ENCODE measurements at places on chromosomes 6 and 20.
A peak's percentile ranks its signal among the peaks of the same experiment; 100 is the strongest.

DNA sequence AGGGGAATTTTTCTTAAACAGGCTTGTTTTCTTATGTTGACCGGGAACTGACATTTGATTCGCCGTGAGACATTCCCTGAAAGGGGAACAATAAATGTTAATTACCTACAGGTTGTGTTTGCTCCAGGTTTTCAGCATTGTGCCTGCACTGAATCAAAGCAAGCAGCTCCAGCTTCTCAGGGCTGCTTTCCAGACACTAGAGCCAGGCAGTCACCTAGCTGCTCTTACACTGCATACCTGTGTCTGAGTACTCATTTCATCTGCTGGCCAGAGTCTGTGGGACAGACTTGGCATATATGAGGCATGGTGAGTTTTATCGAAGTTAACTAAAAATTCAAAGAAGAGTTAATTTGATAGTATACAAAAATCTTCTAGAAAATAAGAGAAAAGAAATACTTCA, 951.8 kb upstream of the MAP3K7 start:
- no peak for DNase-seq

- peak; percentile 20 for DNase-seq
Measured at GRCh38 chr6:116254297-116255056, 602 bp upstream of the TSPYL4 start.

GRCh38 chr6:168319279-168320111, at the start of gene DACT2:
Gene DACT2 (minus strand): TSS chr6:168319777. CDS start chr6:168319633, 144 bp downstream.
- DNase-seq, result no peak

GRCh38 chr6:35061102-35061615, 80.0 kb downstream of the TCP11 start:
- DNase-seq, result no peak

DNA sequence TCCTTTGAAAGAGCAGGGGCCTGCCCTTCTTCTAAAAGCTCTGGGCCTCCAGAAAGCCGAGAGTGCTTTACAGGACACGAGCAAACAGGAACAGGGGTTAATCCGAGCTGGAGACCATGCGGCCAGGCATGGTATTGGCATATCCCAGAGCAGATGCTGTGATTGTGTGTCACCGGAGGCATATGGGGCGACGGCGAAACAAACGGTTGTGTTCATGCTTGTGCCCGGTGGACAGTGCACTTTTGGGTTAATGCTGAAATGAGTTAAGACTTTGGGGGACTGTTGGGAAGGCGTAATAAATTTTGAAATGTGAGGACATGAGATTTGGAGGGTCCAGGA, 1088.7 kb upstream of the DEFB115 start:
- DNase-seq, result no peak

DNA sequence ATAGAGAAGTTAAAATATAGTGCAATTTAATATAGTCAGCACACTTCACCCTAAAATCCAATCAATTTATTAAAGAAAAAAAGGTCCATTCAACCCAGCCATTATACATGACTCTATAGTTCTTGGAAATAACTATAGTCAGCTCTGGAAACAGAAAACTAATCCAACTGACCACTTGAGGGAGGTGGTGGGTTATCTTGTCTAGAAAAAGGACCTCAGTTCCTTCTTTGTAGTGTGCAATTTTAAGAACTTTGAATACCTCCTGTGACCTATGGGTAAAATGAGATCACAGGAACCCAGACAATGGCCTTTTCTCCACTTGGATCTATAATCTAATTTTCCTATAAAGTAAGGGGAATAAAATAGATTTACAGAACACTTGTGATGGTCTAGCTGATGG, 163.6 kb upstream of the CENPW start:
- DNase-seq, result peak; percentile 17

DNA sequence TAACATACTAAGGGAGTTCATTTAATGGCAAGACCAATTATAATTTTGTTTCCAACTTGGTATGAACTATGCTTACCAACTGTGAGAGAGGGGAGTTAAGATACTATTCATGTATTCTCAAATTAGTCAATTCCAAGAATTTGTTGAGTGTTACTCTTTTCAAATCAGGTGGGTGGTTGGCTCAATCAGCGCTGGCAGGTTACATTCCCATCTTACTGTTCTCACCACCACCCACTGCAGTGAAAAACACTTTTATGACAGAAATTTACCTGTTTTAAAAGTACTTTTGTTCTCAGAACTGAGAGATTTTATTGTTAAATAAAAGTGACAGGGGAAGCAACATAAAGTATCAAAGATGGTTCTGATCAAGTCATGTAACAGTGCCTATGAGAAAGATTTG, 642.0 kb downstream of the PRKN start:
- no peak for DNase-seq

GRCh38 chr6:46048646-46049297, 33.1 kb upstream of the CLIC5 start:
- no peak for DNase-seq

- no peak for DNase-seq
Measured at GRCh38 chr20:58838174-58838573, 12.5 kb downstream of the GNAS-AS1 start.

GRCh38 chr20:56554869-56555268, 21.8 kb downstream of the FAM209B start:
- peak; percentile 97 for DNase-seq

- no peak for DNase-seq
Measured at GRCh38 chr6:148242180-148242579, 100.5 kb upstream of the SASH1 start.

- peak; percentile 51 for DNase-seq
Measured at GRCh38 chr20:36854348-36855240, 21.3 kb upstream of the TLDC2 start.

DNA sequence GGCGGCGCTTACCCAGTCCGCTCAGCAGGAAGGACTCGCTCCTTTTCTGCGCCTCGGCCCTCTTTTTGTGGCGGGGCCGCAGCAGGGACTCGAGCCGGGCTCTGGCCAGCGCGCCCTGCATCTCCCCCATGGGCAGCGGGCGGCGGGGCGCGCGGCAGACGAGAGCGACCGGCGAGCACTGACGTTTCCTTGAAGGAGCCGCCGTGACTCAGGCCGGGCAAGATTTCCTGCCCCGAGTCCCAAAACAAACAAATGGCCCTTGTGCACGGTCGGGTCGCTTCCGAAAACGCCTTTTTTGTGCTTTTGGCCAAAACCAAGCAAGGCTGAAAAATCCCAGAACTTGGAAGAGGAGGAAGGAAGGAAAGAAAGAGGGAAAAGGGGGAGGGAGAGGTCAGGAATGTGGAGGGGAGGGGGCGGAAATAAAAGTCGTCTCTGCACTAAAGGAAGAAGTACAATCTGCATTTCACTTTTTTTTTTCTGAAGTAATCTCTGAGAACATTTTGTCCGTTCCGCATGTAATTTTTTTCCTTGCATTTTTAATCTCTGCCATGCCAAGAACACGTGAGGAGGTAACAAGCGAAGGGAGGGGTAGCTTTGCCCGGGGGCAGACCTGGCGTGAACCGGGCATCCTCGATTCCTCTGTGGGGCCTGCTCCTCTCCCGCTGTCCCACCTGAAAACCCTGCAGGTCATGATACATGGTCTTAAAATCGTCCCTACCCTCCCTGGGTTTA, 123.3 kb upstream of the SLC2A12 start:
- peak; percentile 93 for DNase-seq

DNA sequence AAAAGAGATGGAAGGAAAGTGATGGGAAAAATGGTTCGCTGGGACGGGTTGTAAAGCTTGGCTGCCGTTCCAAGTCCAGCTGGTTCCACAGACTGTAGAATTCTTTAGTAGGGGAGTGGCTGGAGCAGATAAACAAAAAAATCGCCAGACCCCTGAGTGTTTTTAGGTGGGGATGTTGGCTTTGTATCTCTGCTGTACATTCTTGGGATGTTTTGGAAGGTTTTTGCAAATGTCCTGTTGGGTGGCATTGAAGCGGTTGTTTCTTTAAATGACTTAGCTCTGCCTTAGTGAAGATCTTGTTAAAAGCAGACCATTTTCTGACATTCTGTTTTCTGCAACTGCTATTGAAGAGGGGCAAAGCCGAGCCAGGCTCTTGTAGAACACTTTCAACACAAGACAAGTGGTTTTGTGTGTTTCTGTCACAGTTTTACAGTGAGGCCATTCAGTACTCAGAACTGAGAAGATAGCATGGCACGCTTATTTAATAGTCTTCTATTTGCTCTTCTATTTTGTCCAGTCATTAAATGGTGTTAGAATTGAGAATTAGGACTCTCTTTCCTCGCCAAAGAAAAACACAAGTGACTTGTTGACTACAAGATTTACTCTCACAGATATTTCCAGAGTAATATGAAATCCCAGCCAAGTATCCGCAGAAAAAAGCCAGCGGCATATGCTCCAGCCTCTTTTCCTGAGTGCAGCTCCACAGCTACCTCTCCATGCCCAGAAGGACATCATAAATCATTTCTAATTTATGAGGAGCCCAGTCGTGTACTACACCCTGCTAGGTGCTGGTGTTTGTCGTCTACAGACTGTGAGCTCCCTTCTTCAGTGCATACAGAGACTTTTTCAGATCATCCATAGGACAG, 65.8 kb downstream of the PHACTR2 start:
- DNase-seq, result no peak

- DNase-seq, result peak; percentile 55
Measured at GRCh38 chr6:134420614-134421181, 102.8 kb upstream of the SGK1 start.

DNA sequence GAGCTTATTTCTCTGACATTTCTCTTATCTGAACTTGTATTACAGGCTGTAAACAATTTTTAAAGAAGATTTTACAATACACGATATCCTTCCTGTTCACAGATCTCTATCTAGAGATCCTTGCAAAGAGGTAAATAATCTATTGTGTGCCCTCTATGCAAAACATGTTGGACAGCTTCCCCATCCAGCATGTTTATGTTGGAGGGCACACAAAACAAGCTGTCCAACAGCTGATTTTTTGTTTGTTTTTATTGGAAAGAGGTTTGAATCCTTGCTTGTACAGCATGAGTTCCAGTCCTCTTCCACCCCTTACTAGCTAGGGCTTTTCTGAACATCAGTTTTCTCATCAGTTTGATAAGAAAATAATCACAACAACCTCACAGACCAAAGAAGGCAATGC, 62.3 kb upstream of the SYNDIG1 start:
- DNase-seq, result peak; percentile 15

DNA sequence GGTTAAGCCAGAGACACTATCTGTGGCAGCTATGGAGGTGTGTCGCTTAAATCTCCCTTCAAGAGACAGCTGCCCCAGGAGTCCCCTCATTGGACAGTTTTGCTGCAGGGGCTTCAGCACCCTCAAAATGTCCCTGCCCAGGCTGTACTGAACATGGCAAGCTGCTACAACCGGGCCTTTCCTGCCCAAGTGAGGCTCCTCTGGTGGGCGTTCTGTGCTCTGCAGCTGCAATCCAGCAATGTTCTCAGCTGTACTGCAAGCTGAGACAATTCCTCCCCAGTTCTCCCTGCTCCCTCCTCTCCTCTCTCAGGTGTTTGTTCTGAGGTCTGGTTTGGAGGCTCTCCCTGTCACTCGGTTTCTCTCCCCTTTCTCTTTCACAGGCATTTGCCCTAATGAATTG, 190.8 kb upstream of the LAMP5 start:
- no peak for DNase-seq

DNA sequence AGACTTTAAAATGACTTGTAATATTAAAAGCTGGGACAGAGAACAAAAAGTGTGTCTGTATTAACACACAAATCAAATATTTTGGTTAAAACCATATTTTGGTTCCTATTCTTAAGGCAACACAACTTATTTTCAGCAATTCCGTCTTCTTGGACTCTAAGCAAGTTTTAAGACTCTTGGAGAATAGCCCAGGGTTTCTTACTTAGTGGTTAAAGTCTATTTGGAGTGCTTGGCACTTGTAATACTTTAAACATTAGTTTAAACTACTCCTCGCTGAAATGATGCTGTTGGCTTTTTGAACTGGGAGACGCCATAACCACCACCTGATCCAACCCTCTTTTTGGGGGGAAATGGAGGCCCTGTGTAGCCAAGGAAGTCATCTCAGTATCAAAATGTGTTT, 109.7 kb upstream of the GMDS start:
- no peak for DNase-seq

GRCh38 chr20:25508083-25508770, 77.1 kb downstream of the NINL start:
- DNase-seq, result peak; percentile 51

DNA sequence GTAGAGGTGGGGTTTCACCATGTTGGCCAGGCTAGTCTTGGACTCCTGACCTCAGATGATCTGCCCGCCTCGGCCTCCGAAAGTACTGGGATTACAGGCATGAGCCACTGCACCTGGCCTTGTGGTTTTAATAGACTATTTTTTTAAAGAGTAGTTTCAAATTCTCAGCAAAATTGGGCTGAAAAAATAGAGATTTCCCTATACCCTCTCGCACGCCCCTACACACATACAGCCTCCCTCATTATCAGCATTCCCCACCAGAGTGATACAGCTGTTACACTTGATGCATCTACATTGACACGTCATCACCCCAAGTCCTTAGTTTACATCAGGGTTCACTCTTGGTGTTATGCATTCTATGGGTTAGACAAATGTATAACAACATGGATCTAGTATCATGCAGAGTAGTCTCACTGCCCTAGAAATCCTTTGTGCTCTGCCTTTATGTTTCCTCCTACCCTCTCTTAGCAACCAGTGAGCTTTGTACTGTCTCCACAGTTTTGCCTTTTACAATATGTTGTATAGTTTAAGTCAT, 103.6 kb downstream of the CDYL start:
- DNase-seq, result no peak

- no peak for DNase-seq
Measured at GRCh38 chr6:170137176-170137891, 153.5 kb downstream of the DLL1 start.

- DNase-seq, result no peak
Measured at GRCh38 chr6:170293341-170294231, 2.7 kb upstream of the DLL1 start.

DNA sequence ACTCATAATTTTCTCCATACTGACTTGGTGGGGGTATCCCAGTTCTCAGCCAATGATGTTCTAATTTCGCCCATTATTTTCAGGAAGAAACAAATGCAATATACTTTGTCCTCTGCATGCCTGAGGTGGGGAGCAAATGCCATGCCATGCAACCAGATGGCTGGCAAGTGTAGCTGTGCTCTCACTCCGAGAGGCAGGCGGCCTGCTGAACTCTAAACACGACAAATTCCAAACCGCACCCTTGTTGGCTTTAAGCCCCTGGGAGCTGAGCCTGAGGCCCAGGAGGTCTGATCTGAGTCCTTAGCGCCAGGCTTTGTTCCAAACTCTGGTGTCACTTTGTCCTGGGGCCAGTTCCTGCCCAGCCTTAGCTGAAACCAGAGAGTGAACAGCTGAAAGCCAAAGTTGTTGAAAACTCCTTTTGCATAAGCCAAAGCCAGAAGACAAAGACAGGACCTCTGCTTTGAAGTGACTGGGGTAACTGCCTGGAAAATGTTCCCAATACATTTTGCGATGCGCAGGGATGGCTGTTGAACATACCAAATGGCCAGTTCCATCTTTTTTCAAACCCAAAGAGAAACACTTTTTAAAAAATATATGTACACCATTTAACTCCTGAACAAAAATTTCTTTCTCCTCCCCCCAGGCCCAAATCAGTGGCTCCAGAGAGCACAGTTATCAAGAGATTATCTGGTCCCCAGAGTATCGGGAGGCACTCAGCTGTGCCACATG, 46.2 kb downstream of the TTI1 start:
- no peak for DNase-seq

- peak; percentile 35 for DNase-seq
Measured at GRCh38 chr6:151041686-151042085, 176.2 kb downstream of the MTHFD1L start.

GRCh38 chr6:41399424-41399823, 64.0 kb downstream of the NCR2 start:
- no peak for DNase-seq

GRCh38 chr6:82259389-82259788, 11.8 kb upstream of the IBTK start:
- no peak for DNase-seq

Measured in lung microvascular endothelial cell (primary cell).